ENCODE measurements at places on chromosomes 6 and 20.

DNA sequence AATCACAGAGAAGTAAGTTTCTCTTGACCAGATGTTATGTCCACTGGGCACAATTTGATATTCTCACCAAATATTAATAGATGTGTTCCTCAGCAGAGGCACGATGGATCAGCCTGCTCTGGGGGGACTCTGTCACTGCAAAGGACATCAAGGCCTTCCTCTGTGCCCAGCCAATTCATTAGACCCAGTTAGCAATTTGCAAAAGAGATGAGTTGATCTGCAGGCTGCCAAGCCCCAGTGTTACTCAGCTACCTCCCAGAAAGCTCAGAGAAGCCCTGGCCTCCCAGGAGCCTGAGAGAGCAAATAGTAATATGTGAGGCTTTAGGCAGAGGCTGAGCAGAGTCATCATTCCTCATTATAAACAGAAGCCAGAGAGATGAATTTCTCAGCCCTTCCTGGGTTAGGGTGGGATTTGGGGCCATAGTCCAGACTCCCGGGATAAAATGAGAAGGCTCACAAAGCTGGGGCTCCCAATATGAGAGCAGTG is 54.2 kb downstream of the ZNF831 start:
- no peak for DNase-seq

DNA sequence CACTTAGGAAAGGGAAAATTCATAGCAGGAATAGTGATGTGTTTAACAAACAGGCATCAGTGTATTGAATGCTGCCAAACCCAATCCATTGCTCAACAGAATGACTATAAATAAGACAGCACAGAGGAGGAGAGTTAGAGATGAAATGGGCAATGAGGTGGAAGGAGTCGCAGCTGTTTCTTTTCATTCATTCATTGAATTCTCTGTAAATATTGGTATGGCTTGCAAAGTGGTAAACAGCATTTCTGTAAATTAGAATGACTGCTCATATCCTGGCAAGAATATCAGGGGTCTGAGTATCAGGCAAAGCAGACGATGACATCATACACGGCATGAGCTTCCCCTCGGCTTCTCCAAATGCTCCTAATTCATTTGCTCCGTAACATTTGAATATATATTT is 703.6 kb upstream of the SLC35B3 start:
- DNase-seq = no peak

- no peak for DNase-seq
Observed at GRCh38 chr6:164039954-164040375, 625.4 kb downstream of the QKI start.

DNA sequence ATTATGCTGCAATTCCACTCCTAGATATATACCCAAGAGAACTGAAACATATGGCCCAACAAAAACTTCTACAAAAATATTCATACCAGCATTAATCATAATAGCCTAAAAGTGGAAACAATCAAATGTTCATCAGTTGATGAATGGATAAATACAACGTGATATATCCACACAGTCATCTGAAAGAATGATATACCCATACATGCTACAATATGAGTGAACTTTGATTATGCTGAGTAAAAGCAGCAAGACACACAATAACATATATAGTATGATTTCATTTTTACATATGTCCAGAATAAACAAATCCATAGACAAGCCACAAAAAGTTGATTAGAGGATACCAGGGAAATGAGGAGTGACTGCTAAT is 30.7 kb downstream of the CDK19 start:
- DNase-seq = no peak

DNA sequence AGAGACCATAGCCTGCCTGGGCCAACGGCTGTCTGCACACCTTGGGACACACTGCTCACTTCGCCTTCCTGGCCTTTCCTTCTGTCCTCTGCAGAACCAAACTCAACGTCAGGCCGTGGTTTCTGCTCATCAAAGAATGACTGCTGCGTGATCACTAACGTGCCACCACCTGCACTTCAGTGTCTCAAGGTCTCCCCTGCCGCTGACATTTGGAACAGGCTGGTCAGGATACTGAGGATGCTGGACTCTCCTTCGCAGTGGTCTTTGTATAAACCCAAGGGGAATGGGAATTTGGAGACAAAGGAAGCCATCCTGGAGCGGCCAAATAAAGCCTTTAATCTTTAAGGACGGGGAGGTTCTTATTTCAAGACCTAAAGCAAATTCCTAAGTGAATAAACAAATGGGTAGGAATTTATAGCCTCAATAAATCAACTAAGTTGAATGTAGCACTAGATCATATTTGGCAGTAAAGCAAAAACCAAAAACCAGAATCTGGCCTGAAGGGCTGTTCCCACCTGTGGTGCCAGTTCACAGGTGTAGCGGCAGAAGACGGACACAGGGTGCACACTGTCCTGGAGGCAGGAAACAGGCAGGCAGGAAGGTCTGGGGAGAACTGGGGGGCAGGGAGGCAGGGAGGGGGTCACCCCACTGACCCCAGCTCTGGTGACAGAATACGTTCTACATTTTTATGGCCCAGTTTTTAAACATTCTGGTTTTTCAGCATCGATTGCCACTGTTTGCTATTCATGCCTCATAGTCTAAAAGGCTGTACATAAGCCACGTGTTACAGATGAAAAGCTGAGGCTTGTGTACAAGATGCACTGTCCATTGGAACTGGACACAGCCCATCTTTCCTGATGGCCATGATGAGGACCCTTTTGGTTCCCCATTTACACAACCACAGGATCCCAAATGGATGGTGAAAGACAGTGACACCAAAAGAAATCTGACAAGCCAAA is 36.6 kb downstream of the ABHD12 start:
- DNase-seq = no peak

DNA sequence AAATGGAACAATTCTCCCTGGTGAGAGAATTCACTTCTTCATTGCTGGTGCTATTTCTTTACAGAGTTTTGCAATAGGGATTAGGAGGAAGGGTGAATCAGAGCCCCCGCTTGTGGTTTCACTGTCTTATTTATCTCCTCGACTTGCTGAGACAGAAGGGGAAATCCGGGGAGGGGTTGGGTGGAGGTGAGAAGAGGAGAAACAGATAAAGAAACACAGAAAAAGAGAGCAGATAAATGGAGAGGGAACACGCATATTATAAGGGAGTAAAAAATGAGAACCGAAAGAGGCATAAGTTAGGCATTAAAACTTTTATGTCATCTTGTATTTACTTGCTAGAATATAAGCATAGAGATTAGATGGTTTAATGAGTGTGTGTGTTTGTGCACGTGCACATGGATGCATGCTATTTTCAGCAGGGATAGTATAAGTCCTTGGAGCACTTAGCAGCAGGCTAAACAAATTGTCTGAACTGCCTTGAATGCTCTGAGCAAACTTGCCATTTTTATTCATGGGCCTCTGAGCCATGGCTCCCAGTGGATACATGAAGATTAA is 105.0 kb downstream of the OLIG3 start:
- peak; percentile 13 for DNase-seq

DNA sequence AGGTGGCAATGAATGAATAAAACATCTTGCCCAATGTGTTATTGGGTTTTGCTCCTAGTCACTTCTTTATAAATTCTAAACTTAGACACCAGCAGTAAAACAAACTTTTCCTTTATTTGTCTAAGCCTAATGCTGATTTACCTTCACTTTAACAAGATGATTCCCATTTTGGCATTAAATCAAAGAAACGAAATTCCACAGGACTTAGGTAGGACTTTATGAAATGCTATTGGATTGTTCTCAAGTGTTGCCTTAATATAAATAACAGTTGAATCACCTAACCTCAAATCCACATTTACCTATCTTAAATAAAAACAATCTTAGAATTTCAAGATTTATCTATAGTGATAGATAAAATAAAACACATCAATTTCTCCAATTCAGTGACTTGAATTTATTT is 831.8 kb downstream of the EPHA7 start:
- DNase-seq = no peak

Measured in stimulated activated CD8-positive, alpha-beta memory T cell treated with anti-CD3 and anti-CD28 coated beads, Interleukin-15, amount 100 ng/mL, for 24 hours (primary cell).